Left hindlimb (tissue), 1 donor: ENCODE measurements at places on chromosomes 6 and 20.
A peak's percentile ranks its signal among the peaks of the same experiment; 100 is the strongest.

- DNase-seq: peak; percentile 85
These were observed 72.9 kb downstream of the SNX5 start for GRCh38 chr20:17895641-17896171.

GRCh38 chr6:16849280-16849987 lies 88.2 kb upstream of the ATXN1 start:
- DNase-seq: no peak

- DNase-seq: no peak
These were observed 24.1 kb upstream of the PI16 start for GRCh38 chr6:36930483-36930882.

DNA sequence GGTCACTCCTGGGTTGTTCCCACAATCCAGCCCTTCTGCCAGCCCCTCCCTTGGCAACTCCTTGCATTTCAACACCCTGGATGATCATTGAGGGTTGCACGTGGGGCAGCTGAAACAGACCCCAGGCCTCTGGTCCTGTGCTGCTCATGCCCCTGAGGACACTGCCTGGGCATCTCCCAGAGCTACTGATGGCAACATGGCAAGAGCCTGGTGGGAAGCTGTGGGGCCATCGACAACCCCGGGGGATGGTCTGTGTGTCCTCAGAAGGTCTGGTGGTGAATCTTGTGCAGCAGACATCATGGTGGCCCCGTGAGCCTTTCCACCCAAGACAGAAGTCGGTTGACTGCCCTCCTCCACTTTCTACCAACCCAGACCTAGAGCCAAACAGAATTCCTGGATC lies 4.9 kb upstream of the ANGPT4 start:
- no peak for DNase-seq

GRCh38 chr6:46655803-46656202 lies 3.0 kb downstream of the SLC25A27 start:
- no peak for DNase-seq

- DNase-seq: no peak
These were observed 58.2 kb downstream of the TNFAIP3 start for GRCh38 chr6:137925141-137925698.

- no peak for DNase-seq
These were observed 47.5 kb upstream of the BCLAF1 start for GRCh38 chr6:136337121-136337520.

GRCh38 chr6:167559675-167560479 lies 235.0 kb downstream of the TTLL2 start:
- DNase-seq: no peak

GRCh38 chr6:111938710-111939109 lies 65.5 kb upstream of the FYN start:
- DNase-seq: no peak

- DNase-seq: no peak
These were observed 3.0 kb upstream of the GPX5 start for GRCh38 chr6:28522594-28523240.

DNA sequence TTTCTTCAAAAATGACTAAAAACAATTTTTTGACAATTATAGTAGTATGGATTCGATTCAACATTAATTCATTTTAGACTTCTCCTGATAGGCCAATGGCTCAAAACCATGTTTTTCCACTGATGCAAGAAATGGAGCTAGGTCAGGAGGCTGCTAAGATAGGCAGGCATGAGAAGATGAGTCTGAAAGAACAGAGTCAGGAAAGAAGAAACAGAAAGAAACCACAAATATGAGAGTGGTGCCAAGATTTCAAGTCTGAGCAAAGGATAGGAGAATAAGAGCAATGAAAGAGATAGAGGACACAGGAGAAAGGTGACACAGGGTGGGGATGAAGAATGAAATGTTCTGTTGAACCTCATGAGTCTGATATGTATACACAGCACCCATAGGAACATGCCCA lies 112.2 kb downstream of the TASP1 start:
- DNase-seq: no peak

DNA sequence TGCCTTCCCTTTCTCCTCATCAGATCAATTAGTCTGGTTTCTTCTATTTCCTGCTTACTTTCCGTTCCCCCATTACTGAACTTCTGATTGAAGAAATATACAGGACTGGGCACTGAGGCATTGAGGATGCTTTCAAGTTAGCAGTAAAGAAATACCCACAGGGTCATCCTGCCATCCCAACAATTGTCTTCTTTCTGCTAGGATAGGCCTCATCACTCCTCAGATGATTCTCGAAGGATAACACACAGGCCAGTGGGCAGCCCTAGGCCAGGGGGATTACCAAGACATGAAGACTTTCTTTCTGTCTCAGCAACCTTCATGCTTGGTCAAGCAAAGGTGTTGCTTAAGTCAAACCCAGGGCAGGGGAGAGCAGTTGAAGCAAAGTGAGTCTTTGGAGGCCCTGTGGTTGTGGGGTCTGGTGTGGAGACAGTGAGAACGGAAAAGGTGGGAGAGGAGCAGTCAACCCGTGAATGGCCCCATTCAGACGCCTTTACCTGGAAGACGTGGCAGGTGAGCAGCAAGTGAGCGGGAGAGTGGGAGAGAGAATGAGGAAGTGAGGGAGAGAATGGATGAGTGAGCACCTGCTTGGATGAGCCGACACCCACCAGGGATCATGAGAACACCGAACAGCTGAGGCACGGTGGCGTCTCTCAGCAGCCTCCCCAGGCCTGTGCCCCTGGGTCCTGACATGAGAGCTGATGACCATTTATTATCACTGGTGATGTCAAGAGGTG lies 462.9 kb downstream of the PREX1 start:
- no peak for DNase-seq

DNA sequence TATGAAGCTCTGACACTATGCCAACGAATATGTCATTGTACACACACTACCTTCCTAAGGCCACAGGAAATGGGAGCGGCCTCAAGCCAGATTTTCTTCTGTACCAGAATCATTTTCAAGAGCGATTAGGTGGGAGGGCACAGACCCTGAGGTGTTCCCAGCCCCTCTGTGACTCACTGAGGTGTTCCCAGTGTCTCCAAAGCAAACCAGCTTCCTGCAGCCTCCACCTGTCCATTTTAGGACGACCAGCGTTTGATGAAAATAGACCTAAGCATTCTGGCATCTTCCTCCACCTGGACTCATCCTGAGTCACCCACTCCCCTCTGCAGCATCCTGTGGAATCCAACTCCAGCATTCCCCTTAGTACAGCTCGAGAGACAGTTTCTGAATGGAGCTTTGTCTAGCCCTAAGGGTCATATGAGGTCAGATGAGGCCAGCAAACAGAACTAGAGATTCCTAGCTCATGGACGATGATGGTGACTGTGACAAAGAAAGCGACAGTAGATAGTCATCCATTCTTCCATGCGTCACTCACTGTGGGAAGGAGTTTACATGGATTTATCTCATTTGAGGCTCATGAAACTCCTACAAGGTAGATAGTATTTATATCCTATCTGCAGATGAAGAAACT lies 203.4 kb downstream of the PTPRT start:
- no peak for DNase-seq

GRCh38 chr20:31595380-31595653 lies 9.8 kb upstream of the ID1 start:
- DNase-seq: no peak

DNA sequence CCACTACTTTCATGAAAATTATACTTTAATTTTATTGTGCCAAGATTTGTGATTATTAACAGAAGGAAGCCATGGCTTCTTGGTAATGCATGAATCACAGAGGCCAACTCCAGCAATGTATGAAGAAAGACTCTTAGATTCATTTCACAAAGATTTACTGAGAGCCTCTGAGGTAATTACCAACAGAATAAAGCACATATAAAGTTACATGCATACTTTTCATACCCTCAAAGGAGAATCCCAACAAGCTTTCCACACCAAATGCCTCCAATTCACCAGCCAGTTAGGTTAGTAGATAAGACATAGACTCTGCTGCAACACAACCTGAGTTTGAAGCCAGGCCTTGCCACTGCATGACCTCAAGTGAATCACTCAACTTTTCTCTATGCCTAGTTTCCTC lies 41.9 kb downstream of the HBS1L start:
- DNase-seq: no peak

GRCh38 chr6:18433059-18433458 lies 45.9 kb downstream of the RNF144B start:
- DNase-seq: no peak

DNA sequence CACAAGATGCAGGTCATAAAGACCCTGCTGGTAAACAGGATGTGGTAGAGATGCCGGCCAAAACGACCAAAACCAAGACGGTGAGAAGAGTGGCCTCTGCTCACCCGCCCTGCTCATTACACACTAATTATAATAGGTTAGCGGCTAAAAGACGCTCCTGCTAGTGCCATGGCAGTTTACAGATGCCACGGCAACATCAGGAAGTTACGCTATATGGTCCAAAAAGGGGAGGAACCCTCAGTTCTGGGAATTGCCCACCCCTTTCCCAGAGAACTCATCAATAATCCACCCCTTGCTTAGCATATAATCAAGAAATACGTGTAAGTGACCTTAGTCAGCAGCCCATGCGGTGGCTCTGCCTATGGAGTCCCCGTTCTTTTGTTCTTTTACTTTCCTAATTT lies 17.6 kb downstream of the BHLHE23 start:
- DNase-seq: no peak

DNA sequence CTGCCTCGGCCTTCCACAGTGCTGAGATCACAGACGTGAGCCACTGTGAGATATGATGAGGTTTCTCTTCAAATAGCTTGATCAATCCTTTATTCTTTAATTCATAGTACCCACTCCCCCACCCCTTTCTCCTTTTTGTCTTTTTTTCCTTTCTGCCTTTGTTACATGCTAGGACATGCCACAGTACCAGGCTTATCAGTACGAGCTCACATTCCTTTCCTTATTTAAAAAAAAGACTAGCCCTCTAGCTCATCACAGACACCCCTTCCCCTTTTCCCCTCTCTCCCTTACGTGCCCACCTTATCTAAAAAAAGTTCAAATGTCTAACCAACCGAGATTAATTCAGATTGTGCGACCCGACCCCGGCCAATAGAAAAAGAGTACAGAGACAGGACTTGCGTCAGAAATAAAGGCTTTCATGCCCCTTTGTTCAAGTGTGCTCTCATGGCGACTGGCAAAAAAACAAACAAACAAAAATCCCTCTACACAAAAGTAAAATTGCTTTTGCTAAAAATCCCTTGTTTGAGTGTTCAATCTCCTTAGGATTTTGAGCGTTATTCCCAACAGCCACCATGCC lies 49.2 kb downstream of the MRAP2 start:
- no peak for DNase-seq

GRCh38 chr20:61100489-61100888 lies 151.6 kb upstream of the CDH4 start:
- no peak for DNase-seq

DNA sequence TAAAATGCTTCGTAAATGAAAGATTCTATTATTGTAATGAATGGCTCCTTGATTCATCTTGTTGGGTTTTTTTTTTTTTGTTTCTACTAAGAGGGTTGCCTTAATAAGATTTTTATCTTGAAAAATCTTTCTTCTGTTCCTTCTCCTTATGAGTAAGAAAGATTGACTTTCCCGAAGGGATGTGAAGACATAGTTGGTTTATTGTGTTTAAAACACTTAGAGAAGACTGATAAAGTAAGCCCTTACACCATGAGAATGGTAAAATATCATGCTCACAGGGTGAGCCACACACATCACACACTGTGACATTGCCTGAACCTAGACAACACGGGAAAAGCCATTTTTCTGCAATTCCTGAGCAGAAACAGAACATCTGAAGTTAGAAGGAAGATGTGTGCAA lies 317.2 kb upstream of the TCF21 start:
- no peak for DNase-seq
